Adrenal gland (tissue), 19 donors: ENCODE measurements at places on chromosomes 11 and 22.

DNA sequence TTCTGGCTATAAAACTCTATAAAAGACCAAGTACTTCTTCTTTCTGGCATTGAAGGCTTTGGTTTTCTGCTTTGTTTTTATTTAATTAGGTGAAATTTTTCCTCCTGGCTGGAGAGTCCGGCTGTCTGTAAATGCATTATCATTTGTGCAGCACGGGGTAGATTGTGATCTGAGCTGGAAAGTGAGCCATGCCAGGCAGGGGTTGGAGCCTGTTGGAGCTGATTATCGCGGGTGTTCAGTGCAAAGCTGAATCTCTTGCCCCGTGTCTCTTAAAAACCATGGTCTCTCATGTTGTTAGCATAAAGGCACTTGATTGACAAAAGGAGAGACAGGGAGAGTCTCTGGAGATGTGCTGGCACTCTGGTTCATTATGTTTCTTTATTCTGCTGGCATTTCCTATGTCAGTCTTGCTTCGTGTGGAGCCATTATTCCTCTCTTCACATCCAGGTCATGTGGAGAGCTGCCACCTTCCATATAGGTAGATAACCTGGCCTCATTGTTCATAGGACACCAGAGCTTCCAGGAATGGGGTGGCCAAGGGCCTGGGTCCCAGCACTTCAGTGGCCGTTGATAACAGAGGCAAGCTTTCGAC is 75.2 kb downstream of the LDLRAD3 start:
- DNase-seq: peak; percentile 72

GRCh38 chr22:19003508-19003907 is 67.4 kb upstream of the PRODH start:
- DNase-seq: no peak

- DNase-seq: no peak
These were observed 1790.8 kb downstream of the LRRC4C start for GRCh38 chr11:39668640-39669039.

- DNase-seq: peak; percentile 68
These were observed 2.1 kb downstream of the LGALS12 start for GRCh38 chr11:63508009-63508408.

GRCh38 chr22:44535362-44536095 is 37.5 kb upstream of the RTL6 start:
- DNase-seq: no peak

GRCh38 chr22:40594924-40595323 is 41.6 kb downstream of the MRTFA start:
- no peak for DNase-seq

DNA sequence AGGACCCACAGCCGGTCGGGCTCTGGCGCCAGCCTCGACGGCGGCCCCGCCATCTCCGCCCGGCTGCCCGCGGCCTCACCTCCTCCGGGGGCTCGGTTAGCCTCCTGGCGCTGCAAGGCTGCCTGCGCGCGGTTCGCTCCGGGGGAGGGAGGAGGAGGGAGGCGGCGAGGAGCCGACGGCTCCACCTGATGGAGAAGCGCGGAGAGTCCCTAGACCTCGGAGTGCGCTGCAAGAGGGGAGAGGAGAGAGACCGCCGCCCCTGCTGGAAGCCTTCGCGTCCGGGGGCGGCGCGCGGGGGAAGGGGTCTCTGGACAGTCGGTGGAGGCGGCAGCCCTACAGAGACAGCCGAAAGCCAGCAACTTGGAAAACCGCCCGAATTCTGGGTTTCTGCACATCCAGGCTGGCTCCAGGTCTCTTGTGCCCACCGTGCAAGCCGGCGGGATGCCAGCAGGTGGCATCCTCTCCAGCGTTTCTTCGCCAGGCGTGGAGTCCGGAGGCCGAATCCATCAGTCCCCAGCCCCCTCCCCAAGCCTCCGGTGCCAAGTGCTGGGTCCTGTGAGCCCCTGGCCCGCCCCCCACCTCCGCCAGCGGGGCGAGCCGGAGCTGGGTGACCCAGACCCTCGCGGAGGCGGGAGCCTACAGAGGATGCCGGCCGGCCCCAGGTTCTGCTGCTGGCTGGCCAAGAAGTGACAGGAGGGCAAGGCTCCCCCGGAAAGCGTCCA is 2.9 kb upstream of the KIRREL3 start:
- no peak for DNase-seq

GRCh38 chr11:62513626-62514025 is 33.0 kb downstream of the AHNAK start:
- no peak for DNase-seq

DNA sequence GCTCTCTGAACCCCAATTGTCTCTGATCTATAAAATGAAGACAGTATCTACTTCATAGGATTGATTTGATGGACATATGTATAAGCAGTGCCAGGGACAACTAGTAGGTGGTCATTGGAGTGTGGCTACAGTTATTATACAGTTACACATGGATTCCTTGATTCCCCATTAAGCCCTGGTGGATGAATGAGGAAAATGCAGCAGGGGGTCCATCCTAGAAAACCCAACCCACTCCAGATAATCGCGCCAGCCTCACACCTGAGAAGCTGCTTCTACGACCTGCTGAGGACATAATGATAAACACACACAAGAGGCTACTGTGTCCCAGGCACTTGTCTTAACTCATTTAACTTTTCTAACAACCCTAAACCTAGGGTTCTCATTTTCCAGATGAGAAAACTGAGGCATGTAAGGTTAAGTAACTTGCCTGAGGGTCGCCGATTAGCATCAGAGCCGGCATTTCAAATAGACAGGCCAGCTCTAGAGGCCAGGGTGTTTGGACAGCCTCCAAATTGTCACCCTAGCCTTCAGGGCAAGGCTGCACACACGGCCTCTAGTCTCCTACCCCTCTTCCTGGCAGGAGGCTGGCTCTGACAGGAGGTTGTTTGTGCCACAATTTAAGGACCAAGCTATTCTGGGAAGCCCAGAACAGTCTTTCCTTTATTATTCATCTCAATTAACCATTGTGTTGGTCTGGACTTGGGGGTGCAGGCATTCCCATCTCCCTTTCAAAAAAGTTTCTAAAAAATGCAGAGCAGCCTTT is 3.8 kb upstream of the C11orf91 start:
- DNase-seq: no peak

DNA sequence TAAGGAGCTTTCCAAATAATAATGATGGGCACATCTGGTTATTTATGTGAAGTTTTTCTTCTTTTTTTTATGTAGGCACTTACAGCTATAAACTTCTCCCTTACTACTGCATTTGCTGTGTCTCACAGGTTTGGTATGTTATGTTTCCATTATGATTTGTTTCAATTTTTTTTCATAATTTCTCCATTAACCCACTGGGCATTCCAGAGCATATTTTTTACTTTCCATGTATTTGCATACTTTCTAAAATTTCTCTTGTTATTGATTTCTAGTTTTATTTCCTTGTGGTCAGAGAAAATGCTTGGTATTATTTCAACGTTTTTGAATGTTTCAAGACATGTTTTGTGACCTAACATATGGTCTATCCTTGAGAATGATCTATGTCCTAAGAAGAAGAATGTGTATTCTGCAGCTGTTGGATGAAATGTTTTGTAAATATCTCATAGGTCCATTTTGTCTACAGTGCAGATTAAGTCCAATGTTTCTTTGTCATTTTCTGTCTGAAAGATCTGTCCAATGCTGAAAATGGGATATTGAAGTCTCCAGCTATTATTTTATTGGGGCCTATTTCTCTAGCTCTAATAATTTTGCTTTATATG is 362.1 kb downstream of the DDX10 start:
- no peak for DNase-seq

DNA sequence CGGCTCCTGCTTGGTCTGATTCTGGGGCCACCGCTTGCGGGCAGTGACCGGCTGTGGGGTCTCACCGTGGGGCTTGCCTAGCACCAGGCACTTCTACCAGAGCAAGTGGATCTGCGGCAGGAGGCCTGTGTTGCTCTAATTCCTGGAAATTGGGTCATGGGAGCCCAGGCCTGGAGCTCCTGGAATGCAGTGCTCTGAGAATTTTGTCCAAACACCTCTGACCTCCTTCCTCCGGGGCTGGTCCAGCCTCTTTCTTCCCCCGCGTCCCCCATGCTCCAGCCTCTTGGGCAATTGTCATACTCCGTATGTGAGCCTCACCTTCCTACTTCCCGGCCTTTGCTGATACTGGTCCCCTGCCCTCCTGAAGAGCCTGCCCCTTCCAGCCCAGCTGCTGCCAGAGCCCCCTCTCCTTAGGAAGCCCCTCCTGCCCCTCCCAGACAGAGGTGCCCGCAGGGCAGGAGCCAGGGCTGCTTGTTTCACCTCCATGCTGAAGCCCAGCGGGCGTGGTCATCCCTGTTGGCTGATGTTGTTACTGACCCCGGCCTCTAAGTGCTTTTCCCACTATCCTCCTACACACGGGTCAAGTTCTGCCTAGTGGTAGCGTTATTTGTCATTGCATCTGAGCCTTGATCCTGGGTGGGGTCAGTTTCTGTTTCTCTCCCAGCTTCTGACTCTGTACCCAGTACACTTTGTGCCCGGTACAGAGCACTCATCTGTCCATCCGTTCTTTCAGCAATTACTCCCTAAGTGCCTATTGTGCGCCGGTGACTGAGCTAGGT is 9.6 kb downstream of the MGAT3 start:
- no peak for DNase-seq

- no peak for DNase-seq
These were observed 964.4 kb downstream of the NTM start for GRCh38 chr11:132334769-132335280.

- DNase-seq: peak; percentile 54
These were observed 9.8 kb upstream of the APOL6 start for GRCh38 chr22:35638410-35638809.

DNA sequence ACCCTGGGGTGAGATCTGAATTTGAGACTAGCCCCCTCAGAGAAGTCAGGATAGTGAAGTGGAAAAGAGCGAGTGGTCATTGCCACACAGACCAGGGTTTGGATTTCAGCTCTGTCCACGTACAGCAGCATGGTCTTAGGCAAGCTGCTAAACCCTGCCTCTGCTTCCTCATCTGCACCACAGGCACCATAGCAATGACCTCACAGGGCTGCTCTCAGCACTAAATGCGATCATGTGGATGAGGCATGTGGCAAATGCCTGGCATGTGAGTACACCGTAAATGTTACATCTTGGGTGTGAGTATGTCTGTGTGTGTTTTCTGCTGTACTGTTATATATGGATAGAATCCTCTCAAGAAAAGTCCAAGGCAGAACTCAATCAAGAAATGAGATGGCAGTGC is 15.8 kb downstream of the NAV2 start:
- no peak for DNase-seq

- no peak for DNase-seq
These were observed 5.1 kb downstream of the POU2AF3 start for GRCh38 chr11:111303461-111303860.

DNA sequence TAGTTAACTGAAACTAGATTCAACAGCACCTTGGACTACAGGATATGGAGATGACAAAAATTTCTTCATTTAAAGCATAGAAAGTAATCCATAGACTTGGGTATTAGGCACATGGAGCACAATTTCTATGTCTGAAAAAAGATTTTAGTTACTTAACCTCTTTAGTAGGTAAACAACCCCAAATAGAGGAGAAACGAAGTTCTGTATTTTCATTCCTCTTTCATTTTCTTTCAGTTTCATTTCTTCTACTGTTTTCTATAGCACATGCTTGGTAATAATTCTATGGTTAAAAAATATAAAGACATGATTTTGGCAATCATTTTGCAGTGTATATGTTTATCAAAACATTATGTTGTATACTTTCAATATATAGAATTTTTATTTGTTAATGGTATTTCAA is 99.5 kb downstream of the CASP12 start:
- no peak for DNase-seq

DNA sequence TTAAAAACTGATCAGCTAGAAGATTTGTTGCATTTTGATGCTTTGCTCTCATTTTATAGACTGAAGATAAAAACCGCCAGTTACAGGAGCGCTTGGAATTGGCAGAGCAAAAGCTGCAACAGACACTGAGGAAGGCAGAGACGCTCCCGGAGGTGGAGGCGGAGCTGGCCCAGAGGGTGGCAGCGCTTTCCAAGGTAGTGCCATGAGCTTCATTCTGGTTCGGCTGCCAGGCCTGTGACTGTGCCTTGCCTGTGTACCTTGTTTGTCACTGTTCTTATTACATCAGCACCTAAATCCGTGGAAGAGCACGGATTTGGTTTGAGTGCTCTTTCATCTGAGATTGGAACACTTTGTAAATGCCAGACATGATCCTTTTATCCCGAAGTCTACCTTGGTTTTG is 61.4 kb downstream of the PPFIA1 start:
- no peak for DNase-seq

DNA sequence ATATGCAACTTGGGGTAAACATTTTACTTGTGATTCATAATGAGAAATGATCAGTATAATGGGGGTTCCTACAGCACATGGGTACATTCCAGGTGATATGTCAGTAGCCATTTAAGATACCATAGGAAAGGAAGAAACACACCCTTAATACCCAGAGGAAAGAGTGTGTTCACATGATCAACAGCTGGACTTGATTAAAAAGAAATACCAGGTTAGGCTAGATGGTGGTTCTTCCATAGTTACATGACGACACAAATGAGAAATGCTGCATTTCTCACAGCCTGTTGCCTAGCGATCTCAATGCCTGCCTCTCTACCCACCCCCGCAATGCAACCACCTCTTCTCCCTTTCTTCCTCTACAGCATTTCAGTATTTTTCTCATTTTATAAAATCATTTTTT is 96.8 kb downstream of the TTC28 start:
- DNase-seq: no peak
